ENCODE measurements at places on chromosomes 4 and X.

DNA sequence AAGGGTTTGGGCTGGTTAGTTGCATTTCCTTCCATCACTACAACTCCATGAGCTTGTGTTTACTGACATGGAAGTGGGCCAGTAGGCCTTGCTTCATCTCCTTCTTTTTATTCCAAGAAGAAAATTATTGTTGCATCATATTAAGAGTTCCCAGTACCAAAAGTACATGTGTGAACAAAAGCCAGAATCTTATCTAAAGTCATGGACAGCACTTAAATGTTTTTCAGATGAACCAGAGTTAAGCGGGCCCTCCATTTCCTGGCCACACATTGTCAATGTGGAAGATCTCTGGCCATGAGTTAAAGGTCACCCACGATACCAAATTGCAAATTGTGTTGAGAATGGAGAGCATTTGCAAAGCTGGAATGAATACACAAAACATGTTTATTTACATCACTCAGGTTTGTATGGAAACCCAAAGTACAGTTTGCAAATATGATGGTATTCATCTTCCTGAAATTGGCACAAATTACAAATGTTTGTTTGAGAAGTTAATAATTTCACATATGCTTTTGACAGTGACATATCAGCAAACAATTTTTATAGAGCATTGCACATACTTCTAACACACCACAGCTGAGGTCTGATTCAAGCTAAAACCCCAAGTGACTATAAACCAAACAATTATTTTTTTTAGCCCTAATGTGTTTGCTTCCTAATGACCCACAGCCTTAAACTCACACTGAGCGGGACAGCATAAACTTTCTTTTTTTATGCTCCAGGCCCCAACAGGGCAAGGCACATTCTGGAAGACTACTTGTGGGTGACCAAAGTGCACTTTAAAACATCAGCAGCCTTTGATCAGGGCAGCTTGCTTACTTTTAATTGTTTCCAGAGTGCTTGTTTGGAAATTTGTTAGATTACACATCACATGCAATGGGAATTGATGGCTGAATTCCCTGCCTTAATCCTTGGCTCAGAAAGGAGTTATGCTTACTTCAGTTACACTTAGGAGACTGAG lies 502.9 kb upstream of the SLIT2 start:
- no peak for DNase-seq

DNA sequence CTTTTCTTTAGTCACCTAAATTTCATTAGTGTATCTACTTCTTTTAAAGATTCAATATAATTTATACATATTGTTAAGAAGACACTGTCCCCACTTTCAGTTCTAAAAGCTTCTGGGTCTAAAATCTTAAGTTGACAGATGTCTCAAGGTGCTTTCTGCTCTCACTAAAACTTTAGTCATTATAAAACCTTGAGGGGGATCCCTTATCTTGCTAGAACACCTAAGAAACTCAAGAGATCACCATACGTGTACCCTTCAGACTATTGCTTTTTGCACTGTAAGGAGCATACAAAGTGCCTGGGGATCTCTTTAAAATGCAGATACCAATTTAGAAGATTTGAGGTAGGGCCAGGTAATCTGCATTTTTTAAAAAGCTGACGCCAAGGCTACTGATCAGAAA lies 30.1 kb downstream of the CYBB start:
- DNase-seq, result no peak

- DNase-seq, result no peak
Observed at GRCh38 chrX:149652232-149652981, 20.8 kb upstream of the TMEM185A start.

GRCh38 chrX:373641-374471 lies 12.9 kb downstream of the PPP2R3B start:
- DNase-seq, result peak; percentile 19

DNA sequence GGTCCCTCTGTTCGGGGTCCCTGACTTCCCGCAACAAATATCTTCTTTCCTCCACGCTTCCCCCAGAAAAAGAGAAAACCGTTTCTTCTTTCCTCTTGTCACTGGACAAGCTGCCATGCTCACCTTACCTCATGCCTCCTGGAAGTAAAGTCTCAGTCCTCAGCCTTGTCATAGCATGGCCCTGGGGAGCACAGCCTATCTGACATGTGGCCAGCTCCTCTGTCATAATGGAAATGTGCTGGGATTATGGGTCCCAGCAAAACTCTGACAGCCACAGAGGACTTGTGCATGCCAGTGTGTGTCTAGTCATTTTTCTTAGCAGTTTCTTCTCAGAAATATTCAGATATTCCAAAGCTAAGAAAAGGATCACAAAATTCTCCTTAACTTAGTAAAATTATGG lies 122.4 kb downstream of the AASDH start:
- no peak for DNase-seq

DNA sequence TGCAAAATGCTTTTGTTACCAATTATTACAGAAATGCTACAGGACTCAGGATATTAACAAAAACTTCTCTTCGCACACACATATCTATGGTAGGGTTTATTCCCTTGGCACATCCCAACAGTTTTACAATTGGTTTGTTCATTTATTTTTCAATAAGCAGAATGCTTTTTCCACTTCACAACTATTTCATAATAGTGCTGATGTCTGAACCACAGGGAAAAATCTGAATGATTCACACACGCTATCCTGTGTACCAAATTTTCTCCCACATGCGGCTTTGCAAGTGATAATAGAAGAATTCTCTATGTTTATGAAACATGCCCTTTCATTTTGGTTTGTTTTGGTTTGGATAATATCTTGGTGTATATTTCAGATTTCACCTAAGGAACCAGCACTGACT lies 725.7 kb upstream of the TENM3 start:
- DNase-seq, result no peak

- no peak for DNase-seq
Observed at GRCh38 chrX:13088156-13088487, 43.7 kb upstream of the FAM9C start.

- DNase-seq, result no peak
Observed at GRCh38 chrX:94400488-94400887, 726.5 kb downstream of the FAM133A start.

DNA sequence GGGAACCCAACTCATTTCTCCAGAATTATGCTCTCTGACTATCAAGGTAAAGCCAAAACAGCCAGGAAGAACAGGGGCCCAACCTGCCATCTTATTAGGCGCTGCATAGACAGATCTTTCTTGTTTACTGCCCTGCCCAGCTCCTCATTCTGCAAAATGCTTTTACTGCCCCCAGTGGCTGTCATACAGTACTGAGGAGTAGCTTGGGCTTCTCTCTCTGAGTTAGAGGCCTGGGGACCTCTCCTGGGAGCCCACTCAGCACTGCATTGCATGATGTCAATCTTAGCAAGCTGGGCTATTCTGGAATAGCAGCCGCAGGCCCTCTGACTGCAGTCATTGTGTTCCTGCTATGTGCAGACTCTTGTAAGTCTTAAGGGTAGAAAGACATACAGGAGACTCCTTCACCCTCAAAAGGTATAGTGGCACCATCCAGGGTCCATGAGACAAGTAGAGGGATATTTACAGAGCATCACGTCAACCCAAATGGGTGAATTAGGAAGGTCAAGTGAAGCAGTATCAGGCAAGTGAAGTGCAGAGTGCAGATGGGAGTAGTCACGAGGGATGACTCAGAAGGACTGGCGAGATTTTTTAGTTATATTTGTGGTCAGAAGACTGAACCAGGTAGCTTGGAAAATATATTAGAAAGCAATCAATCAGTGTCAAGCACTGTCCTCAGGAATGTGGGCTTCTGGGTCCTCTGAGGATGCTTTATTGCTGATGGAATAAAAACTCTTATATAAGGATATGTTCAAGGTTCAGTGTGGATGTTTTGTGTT lies 294.1 kb upstream of the SFRP2 start:
- DNase-seq, result no peak

GRCh38 chrX:103483720-103484119 lies 35.6 kb downstream of the RAB40A start:
- no peak for DNase-seq

GRCh38 chr4:187309456-187309855 lies 585.8 kb upstream of the FAT1 start:
- no peak for DNase-seq

GRCh38 chrX:137742846-137743245 lies 176.9 kb downstream of the ZIC3 start:
- DNase-seq, result no peak

DNA sequence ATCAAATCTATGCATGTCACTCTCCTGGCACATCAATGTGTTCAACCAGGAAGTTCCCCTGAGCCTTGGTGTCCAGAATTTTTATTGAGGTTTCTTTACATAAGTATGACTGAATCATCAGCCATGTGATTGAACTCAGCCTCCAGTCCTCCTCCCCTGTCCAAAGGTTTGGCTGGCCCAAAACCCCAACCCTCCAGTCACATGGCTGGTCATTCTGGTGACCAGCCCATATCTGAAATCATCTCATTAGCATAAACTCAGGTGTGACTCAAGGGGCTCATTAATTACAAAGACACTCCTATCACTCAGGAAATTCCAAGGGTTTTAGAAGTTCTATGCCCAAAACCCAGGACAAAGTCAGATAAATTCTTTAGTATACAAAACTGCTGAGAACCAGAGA lies 20.6 kb upstream of the SUPT20HL2 start:
- no peak for DNase-seq

DNA sequence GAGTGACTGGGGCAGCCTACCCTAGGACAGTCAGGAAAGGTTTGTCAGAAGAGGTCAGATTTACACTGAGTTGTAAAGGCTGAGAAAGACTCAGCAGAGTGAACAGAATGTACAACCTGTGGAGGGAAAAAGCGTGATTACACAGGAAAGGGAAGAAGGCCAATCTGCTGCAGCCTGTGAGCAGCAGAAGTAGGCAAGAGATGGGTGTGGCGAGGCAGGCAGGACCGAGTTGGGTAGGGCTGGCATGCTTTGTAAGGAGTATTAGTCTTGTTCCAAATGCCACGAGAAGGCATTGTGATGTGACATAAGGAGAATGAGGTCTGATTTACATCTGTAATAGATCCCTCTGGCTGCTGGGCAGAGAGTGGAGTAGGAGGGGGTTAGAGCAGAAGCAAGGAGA lies 12.6 kb downstream of the SGMS2 start:
- no peak for DNase-seq

DNA sequence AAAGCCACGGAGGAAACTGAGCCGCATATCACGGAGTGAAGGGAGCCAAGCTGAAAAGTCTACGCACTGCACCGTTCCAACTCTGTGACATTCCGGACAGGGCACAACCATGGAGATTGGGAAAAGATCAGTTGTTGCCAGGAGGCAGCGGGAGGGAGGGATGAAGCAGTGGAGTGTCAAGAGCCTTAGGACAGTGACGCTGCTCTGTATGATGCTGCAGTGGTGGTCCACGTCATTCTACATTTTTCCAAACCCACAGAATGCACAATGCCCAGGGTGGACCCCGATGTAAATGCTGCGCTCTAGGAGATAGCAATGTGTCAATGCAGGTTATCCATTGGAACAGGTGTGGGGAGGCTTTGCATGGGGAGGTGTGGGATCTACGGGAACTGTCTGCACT lies 7.5 kb upstream of the WFS1 start:
- no peak for DNase-seq

- no peak for DNase-seq
Observed at GRCh38 chr4:88021824-88022223, 14.4 kb downstream of the PKD2 start.

DNA sequence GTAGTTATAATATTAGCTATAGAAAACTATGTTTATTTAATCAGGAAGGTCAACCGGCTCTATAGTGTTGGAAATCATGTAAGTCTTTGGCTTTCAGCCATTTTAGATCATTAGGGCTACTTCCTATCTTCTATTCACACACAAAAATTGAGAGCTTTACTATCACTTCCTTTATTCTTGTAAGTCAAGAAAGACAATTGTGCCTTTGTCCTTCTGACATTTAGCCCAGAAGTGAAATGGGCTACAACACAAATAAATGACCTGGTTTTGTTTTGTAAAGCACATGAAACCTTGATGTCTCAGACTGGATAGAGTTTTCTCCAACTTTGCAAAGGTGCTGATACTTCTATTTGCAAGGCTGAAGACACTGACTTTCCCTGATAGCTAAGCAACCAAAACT lies 122.4 kb upstream of the ACSL4 start:
- DNase-seq, result no peak

DNA sequence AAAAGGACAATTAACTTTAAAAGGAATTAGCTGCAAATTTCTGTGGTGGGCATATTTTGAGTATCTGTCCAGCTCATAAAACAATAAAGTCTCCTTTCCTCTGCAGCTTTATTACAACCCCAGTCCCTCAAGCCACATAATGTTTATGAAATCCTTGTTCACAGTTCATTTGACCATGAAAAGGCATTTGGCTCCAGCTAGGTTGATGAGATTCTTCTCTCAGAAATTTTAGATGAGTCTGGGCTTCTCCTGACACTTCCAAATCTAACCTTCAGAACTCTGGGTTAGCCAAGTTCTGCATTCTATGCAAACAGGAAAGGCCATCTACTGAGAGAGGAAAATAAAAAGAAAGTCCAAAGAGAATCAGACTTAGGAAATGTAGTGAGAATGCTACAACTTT lies 156.8 kb downstream of the GRXCR1 start:
- no peak for DNase-seq

GRCh38 chr4:53161787-53162433 lies 204.0 kb downstream of the SCFD2 start:
- DNase-seq, result no peak

DNA sequence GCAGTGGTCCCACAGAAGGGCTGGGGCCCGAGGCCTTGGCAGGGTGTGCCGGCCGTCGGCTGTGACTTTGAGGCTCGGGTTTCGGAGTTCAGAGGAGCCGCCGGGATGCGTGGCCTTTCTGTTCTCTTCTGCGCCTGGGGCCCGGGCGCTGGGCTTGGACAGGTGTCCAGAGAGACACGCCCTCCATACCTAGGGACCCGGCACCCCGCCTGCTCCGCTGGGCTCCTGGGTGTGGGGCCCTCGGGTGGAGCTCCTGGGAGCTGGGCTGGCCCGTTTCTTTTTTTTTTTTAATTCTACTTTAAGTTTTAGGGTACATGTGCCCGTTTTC lies 11.3 kb downstream of the FGFRL1 start:
- no peak for DNase-seq

GRCh38 chr4:47698837-47699236 lies 139.0 kb downstream of the CORIN start:
- DNase-seq, result no peak

GRCh38 chrX:98380106-98380505 lies 1496.4 kb downstream of the RPA4 start:
- DNase-seq, result no peak

GRCh38 chrX:148441387-148441786 lies 59.0 kb upstream of the AFF2 start:
- DNase-seq, result no peak

DNA sequence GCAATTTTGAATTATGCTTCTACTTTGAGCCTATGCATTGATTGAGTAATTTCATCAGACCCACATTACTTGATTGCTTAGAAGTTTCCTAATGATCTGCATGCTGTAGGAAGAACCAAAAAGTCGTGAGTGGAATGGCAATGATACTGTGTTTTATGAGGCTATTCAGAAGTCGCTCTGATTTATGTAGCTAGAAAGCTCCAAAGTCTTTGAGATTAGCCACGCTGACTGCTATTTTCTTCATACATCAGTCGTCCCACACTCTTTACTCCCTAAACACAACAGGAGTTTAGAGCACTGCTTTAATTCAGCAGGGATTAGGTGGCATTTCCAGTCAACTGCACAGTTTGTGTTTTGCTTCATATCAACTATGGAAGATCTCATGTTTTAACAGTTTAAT lies 4.1 kb downstream of the GRID2 start:
- no peak for DNase-seq

GRCh38 chr4:169142906-169143305 lies 127.8 kb downstream of the SH3RF1 start:
- DNase-seq, result no peak

- DNase-seq, result no peak
Observed at GRCh38 chr4:39950861-39951481, 26.7 kb downstream of the PDS5A start.

GRCh38 chr4:40294339-40294738 lies 40.8 kb upstream of the CHRNA9 start:
- DNase-seq, result no peak

GRCh38 chr4:90190525-90190924 lies 63.3 kb downstream of the CCSER1 start:
- DNase-seq, result no peak

Data from activated CD4-positive, alpha-beta T cell treated with anti-CD3 and anti-CD28 coated beads, Interleukin-2, amount 50 U/mL, for 24 hours (primary cell).